HFFc6 (cell line): ENCODE measurements at places on chromosomes 6 and 20. TPM values are rescaled to one million over a fixed set of nuclear protein-coding genes. Genes with fewer than 3 reads are reported as not detected.

DNA sequence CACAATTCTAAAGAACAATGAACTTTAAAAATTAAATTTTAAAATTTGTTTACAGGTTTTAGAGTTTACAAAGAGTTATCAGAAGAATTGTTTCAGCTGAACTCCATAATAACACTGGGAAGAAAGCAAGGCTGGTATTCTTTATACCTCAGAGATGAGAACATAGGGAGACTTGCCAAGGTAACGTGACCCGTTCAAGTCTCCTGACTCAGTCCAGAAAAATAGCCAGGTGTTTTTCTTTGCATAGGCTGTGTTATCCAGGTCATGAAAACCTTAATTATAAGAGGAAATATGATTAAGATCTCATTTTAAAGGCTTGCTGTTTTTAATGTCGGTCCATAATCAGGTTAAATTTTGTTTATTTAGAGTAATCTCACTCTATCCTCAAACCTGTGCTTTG, 8.5 kb upstream of the C6orf141 start:
- DNase-seq, result no peak

DNA sequence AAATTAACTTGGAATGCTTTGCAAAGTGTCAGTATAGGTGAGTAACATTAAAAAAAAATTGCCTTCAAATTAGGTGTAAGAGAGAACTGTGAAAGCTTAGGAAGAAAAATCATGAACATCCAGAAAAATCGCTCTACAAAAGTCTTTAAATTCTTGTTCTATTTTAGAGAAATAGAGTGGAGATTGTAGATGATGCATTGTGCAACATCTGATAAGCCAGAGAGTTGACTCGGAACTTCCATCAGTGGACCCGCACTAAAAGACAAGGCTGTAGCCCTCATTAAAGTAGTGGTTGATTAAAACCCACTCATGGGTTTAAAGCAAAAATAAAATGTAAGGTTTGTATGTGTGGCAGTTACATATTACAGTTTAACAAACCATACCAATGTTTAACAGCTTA, 35.8 kb downstream of the MAP3K4 start:
- DNase-seq, result no peak

Gene KCNK16
- not detected in 2 replicates for total RNA-seq

DNA sequence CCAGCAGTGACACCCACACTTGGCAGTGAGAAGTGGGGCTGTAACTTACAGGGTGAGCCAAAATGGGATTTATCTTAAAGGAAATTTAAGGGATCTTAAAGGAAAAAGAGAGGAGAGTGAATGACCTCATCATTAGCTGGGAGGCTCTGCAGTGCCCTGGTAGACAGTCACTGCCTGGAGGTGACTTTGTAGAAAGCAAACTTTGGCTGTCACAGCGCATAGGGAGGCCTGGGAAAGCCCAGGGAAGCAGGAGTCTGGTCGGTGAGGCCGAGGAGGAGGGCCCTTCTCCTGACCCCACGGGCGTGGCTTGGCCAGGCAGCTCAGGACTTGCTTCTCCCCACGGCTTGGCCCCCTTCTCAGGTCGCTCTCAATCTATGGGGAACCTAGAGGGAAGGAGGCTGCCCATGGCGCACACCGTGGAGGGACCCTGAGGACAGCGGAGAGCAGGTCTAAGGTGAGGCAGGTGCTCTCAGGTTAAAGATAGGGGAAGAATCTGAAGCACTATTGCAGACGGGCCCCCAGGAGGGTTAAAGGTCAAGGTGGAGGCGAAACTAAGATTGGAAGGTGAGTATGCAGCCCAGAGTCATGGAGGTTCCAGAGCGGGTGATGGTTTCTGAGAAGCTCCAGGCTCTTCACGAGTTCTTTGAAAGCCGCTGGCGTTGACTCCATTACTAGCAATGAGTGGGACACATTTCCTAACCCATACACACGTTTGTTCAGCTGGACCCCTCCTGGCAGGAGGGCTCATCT, 15.6 kb upstream of the RIPK1 start:
- DNase-seq, result no peak

Gene FKBP1A
- total RNA-seq, result 459 to 504 TPM (median 502 TPM) in 3 replicates

- DNase-seq, result no peak
These were observed 108.4 kb downstream of the GMPR start for GRCh38 chr6:16346831-16347230.

DNA sequence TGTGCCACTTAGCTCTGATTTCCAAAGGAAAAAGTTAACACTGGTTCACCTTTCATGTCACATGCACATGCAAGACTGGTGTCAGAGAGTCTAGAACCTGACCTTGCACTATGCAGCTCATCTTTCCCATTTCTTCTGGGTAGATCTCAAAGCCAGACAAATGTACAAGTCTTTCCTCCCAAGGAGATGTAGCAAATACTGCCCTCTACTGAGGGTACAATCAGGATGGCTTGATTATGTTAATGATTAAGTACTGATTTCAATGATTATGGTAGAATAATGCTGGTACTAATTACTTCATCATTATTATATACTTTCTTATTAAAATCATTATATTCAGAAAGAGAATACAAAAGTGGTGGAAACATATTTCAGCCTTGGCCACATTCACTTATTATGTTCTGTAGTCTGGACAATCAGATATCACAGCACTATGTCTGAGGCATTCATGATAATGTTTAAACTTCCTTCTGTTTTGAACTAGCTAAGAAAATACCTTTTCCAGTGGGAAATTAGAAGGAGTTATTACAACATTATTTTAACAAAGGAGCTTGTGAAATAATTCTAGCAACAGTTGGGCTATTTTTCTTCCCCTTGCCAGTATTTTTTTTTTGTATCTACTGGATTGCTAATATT, 68.5 kb upstream of the FOXO3 start:
- DNase-seq, result peak; percentile 15

- DNase-seq, result peak; percentile 73
These were observed 187.7 kb downstream of the NFATC2 start for GRCh38 chr20:51354769-51355319.

- DNase-seq, result no peak
These were observed 214.0 kb upstream of the EXOC2 start for GRCh38 chr6:906920-907319.

DNA sequence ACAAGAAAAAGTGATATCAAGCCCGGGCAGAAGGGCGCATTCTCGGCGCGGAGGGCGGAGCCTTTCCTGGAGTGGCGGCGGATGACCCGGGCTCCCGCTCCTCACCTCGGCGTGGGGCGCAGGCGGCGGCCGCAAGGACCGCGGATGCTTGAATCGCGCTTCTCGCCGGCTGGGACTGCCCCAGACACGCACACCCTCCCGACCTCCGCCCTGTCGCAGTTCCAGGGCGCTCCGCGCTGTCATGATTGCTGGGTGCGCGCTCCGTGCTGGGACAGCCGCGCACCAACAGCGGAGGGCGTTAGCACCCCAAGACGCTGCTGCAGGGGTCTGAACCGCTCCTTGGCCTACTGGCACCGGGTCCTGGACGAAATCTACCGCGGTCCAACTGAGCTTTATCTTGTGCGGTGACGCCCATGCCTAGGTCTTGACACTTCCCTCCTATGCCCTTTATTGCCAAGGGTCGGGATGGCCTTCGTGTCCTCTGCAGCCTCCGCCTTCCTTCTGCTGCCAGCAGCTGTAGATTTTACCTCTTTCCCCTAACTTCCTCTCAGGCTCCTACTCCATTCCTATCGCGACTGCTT, 43.3 kb downstream of the IRAK1BP1 start:
- DNase-seq, result no peak

Gene KCNK5
- total RNA-seq, result not detected in 2 replicates

Gene BMP7
- total RNA-seq, result not detected in 3 replicates

DNA sequence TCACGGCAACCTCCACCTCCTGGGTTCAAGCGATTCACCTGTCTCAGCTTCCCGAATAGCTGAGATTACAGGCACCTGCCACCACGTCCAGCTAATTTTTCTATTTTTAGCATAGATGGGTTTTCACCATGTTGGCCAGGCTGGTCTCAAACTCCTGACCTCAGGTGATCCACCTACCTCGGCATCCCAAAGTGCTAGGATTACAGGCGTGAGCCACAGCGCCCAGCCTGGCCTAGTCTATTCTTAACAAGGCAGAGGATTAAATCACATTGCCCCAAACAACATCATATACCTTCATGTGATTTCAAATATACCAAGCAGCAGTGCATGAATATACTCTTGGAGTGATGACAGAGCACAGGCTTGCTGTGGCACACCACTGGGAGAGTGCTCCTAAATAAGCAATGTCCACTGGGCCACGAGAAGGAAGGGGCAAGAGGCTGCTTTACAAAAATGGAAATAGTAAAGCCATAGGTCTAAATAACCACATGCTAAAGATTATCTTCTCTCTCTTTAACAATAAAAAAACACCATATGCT, 76.6 kb upstream of the TULP1 start:
- no peak for DNase-seq

Gene MCHR2
- not detected in 3 replicates for total RNA-seq

DNA sequence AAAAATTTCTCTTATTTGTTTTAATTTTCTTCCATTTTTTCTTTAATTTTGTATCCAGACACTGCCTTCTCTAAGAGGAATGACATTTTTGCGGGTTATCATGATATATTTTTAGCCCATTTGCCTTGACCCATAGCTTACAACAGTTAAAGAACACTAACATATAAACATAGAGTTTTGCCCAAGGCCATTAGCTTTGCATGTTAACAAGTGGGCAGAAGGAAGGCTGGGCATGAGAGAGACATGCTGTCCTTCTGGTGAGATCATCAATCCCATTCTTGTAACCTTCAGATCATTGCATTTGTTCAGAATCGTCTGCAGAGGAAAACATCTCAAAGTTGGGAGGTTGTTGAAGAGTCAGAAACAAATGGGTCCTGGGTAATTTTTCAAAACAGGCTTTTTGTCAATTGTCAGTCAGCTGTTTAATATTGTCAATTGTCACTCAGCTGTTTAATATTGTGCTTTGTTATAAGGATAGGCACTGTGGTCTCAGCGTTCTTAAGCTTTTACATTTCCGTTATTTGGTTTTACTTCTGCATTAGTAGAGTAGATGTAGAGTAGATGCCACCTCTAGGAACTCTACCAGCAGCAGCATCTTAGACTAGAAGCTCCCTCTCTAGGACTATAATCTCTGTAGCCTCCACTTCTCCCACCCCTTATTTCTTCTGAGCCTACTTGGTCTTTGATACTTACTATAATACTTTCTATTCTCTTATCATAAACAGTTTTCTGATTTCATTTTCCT, 243.1 kb downstream of the ESR1 start:
- DNase-seq, result peak; percentile 30

- no peak for DNase-seq
These were observed 10.7 kb downstream of the CST7 start for GRCh38 chr20:24959591-24960301.

GRCh38 chr6:89615882-89616281, 22.7 kb downstream of the LYRM2 start:
- DNase-seq, result no peak

GRCh38 chr20:35174458-35175216, 2.8 kb downstream of the PROCR start:
- no peak for DNase-seq

Gene MATN4
- total RNA-seq, result not detected in 3 replicates

DNA sequence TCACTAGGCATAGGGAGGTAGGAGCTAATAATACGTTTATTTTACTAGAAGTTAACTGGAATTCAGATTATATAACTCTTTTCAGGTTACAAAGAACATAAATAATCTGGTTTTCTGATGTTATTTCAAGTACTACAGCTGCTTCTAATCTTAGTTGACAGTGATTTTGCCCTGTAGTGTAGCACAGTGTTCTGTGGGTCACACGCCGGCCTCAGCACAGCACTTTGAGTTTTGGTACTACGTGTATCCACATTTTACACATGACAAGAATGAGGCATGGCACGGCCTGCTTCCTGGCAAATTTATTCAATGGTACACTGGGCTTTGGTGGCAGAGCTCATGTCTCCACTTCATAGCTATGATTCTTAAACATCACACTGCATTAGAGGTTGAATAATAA, 1.1 kb downstream of the HFE start:
- DNase-seq, result no peak

DNA sequence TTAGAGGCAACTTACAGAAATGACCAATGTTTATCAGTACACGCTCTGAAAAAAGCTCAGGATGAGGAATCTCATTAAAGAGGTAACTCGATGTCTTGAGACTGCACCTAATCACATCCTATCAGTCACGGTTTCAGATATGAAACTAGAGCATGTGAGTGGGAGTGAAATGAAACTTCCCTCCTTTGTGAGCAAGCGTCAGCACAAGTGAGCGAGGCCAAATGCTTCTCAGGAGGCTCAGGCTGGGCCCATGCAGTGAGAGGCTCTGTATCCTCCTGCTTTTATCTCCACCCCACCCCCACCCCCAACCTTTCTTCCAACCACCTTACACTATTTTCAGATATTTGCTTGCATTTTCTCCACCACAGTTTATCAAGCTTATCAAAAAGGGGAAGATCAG, 140.8 kb upstream of the RIMS1 start:
- no peak for DNase-seq

- DNase-seq, result no peak
These were observed 33.9 kb downstream of the PPARD start for GRCh38 chr6:35376281-35376680.

GRCh38 chr6:125584468-125584939, 164.9 kb upstream of the HEY2 start:
- DNase-seq, result no peak

Gene ANKEF1
- not detected in 2 replicates for total RNA-seq

DNA sequence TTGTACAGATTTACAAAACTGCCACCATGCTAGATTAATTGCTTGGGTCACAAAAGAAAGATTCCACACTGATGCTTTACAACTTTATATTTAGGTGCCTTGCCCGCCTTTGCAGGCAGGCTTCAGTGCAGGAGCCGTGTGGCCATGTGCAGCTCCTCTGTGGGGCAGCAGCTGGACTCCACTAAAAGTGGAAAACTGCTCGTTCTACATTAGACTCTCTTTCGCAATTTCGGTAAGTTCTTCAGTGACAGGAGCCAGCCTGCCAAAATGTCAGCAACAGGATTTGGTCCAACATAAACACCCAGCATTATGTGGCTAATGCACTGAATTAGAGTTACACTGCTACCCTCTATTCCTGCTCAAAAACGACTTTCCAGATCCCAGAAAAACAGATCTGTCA, 174.4 kb upstream of the KCNK16 start:
- DNase-seq, result no peak

Gene PEX6
- 22.3 and 24.8 TPM in 2 replicates for total RNA-seq

DNA sequence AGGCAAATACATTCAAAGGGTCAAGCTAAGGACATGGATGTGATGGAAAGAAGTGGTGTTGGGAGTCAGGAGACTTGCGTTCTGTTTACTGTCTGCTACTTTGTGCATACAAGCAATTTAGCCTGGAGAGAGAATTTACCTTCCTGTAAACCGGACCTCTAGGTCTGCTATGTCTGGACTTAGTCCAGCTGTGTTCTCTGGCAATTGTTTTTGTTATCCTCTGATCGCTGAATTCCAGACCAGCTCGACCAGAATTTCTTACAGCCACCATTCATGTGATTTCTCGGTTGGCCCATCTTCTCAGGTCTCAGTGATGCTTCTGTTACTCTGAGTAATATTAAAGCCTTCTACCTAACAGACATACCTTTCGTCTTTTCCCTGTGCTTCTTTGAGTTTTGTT, 75.2 kb downstream of the LRRC1 start:
- DNase-seq, result no peak
